Caki2 (cell line): ENCODE measurements at places on chromosomes 3 and 15.

DNA sequence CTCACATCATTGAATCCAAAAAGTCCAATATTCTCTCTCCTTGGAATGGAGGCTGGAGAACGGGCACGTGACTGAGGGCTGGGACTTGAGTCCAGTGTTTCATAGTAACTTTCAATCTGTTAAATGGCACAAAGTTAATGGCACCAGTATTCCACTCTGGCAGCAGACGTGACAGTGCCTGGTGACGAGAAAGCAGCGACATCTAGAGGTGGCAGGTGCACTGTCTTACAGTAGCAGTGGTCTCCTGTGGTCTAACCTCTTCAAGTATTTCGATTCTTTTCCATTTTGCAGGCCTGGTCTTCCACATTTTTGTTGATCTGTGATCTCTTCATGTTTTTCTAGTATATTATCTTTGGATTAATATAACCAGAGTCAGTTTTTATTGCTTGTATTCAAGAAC, 107.1 kb downstream of the OXSM start:
- no peak for DNase-seq

GRCh38 chr15:40243126-40243810, 4.4 kb downstream of the PAK6 start:
- DNase-seq: no peak

GRCh38 chr3:195005251-195005620, 265.7 kb downstream of the XXYLT1 start:
- DNase-seq: no peak

- DNase-seq: no peak
Measured at GRCh38 chr3:71813704-71814103, 28.8 kb upstream of the PROK2 start.

- DNase-seq: no peak
Measured at GRCh38 chr15:46174122-46174521, 539.3 kb downstream of the SQOR start.

DNA sequence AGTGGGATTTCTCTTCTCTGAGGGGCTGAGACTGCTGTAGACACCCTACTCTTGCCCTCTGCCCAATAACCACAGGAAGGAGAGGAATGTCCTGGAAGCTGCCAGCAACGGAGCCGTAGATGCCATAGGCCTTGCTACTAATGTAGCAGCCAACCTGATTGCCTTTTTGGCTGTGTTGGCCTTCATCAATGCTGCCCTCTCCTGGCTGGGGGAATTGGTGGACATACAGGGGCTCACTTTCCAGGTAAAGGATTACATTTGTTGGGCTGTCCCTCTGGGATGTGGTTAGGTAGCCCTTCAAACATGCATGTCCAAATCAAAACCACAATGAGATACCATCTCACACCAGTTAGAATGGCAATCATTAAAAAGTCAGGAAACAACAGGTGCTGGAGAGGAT, 16.1 kb downstream of the SLC28A2 start:
- no peak for DNase-seq

DNA sequence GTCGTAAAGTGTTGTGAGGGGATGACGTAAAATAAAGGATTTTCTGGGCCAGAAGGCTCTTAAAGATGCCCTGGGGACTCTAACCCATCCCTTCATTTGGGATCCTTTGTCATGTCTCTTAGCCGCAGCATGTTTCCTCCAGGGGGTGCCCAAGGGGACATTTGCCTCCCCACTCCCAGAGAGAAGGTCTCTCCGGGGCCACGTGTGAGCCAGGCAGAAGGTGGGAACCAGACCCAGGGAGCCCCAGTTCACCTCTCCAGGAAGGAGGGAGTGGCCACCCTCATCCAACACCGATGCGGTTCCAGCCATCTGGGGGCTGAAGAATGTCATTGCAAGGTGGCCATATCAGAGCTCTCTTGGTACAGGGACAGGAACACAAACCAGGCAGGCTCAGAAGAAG, 25.2 kb downstream of the ST8SIA2 start:
- no peak for DNase-seq
